Posterior cingulate gyrus (tissue), 11 donors: ENCODE measurements at places on chromosomes 13 and 19.

GRCh38 chr13:32008518-32009175 lies 22.9 kb upstream of the FRY start:
- DNase-seq = no peak

DNA sequence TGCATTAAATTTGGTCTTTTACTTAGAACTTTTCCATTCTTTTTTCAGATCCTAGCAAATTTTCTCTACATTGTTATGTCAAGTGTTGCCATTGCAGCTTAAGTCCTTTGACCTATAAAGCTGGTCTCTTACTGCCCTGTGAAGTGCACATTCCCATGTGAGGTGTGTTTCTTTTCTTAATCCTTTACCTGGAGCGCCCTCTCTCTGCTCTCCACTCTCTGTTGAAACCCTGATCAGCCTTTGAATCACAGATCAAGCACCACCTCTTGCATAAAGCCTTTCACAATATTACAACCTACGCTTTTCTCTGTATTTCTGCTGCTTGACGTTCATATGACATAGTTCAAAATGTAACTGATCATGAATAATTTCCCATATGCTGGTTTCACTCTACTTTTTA lies 84.8 kb downstream of the PCDH17 start:
- DNase-seq = no peak

DNA sequence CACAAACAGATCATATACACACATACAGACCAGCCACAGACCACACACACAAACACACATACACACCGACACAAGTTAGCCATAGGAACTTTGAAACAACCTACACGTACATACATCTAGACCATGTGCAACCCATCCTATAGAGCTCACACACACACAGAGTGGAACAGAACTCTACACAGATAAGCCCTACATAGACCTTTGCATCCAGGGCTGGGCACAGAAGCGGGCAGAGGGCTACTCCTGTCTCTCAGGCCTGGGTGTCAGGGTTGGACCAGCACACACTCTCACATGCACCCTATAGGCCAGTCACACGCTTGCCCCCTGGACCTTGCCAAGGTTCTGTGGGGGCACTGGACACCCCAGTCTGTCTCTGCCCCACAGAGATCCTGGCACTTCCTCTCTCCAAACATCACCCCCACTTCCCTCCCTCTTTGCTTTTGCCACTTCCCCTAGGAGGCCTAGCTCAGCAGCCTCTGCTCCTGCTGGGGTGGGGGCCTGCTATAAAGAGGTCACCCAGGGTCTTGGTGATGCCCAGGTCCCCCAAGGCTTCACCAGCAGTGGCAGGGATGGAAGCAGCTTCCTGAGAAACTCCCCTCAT lies 5.8 kb upstream of the JUNB start:
- DNase-seq = no peak

- no peak for DNase-seq
Observed at GRCh38 chr13:103178986-103179943, 113.0 kb upstream of the SLC10A2 start.

- DNase-seq = peak; percentile 60
Observed at GRCh38 chr13:110644892-110645521, 29.7 kb downstream of the NAXD start.

DNA sequence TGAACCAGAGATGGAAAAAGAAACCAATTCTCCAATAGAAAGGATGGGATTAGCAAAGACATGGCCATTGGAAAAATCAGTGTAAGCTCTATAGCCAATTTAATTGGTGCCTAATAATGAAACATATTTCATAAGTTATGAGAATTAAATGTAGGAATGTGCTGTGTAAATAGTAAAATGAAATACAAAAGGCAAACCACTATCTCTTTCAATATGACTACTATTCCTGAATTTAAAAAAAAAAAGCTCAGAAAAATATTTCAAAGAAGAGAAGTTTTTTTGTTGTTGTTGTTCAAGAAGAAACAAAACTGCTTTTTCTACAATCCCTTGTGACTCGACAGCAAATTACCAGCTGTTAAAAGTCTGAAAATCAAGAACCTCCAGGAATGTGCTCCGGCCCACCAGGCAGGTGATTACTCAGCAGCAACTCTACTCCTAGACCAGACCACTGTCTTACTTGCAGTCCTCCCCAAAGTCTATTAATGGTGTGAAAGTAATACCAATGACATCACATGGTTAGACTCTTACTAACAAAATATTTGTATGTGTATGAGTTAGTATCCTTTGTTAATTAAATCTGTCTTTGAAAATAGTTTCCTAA lies 362.4 kb downstream of the KCTD12 start:
- DNase-seq = no peak
